GM23248 (cell line): ENCODE measurements at places on chromosomes 16 and 17.

GRCh38 chr17:48925991-48926342, 17.8 kb downstream of the UBE2Z start:
- DNase-seq = no peak

- peak; percentile 78 for DNase-seq
These were observed 22.8 kb upstream of the PVALEF start for GRCh38 chr17:81142301-81143199.

DNA sequence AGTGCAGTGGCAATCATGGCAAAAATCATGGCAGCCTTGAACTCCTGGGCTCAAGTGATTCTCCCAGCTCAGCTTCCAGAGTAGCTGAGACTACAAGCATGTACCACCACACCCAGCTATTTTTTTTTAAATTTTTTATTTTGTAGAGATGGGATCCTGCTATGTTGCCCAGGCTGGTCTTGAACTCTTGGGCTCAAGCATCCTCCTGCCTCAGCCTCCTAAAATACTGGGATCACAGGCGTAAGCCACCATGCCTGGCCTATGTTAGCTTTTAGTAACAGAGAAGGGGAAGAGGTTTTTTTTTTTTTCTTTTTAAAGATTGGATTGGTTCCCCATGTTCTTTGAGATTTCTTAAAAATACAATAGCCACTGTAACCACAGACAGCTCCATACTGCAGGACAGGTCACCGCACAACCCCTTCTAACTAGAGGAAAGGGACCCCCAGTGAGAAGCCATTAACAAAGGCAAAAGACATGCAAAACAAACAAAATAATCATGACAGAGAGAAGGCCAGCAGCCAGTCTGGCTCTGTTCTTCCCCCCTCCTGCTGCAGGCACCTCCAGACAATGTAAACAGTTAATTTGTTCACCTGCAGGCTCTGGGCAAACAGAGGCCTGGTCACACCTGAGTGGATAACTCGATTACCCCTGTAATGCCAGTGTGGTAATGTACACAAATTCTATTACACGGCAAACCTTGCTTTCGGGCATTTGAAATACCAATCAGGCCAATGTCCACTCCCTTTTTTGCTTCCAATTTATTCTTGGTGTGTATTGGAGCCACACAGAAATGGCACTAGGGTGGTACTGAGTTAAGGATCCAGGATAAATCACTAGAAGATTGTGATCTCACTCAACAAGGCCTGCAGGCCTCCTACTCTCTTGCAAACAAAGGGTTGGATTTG, 52.9 kb downstream of the SNX11 start:
- DNase-seq = no peak

- DNase-seq = peak; percentile 71
These were observed 96.3 kb downstream of the RAB11FIP4 start for GRCh38 chr17:31487648-31488263.

GRCh38 chr17:57548421-57549410, 196.4 kb downstream of the CCDC182 start:
- DNase-seq = no peak

- DNase-seq = no peak
These were observed 11.6 kb downstream of the ZFPM1 start for GRCh38 chr16:88464447-88465318.

DNA sequence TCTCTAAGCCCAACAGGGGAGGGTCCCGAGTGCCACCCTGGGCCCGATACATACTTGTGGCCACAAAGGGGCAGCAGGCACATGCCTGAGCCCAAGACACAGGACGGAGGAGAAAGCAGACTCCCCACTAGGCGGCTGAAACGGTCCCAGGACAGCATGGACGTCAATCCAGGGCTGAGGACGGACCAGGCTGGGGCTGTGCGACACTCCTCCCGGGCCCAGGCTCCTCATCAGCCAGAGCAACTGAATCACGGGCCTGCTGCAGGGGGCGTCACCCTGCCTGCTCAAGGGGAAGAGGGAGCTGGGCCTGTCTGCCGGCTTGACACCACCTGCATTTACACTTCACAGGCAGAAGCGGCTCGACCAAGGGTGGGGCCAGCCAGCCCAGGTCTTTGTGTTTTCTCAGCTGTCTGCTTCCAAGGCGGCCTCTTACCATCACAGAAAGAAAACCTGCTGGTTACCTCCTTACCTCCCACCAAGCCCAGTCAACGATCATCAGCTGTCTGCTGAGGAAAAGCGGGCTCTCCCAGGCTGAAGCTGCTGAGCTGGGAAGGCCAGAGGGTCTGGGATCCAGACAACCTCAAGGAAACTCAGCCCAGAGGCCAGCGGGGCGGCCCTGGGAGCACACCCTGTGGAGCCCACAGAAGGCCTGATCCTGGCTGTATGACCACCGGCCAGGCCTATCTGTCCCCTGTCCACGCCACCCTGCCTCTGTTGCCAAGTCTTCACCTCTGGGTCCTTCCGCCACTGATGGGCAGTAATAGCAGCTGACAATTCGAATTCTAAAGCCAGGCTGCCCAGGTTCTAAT, 26.4 kb downstream of the KIFC3 start:
- no peak for DNase-seq

DNA sequence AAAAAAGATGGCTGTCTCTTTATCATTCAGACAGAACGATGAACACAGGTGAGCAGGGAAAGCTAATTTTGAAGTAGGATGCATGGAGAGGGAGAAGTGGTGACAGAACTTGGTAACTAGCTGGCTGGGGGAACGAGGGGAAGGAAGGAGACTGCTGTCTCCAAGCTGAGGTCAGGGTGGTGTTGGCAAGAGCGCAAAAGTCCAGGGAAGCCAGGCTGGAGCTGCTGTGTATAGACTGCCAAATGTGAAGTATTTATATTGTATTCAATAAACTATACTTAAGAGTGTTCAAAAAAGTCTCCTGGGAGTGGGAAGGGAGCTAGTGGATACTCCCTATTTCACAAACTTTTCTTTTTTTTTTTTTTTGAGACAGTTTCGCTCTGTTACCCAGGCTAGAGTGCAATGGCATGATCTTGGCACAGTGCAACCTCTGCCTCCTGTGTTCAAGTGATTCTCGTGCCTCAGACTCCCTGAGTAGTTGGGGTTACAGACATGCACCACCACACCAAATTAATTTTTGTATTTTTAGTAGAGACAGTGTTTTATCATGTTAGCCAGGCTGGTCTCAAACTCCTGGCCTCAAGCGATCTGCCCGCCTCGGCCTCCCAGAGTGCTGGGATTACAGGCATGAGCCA, 8.2 kb downstream of the TMEM106A start:
- DNase-seq = no peak

- peak; percentile 48 for DNase-seq
These were observed 10.8 kb downstream of the CASKIN2 start for GRCh38 chr17:75504347-75505151.

- DNase-seq = no peak
These were observed 56.3 kb downstream of the COX10 start for GRCh38 chr17:14125518-14126137.

DNA sequence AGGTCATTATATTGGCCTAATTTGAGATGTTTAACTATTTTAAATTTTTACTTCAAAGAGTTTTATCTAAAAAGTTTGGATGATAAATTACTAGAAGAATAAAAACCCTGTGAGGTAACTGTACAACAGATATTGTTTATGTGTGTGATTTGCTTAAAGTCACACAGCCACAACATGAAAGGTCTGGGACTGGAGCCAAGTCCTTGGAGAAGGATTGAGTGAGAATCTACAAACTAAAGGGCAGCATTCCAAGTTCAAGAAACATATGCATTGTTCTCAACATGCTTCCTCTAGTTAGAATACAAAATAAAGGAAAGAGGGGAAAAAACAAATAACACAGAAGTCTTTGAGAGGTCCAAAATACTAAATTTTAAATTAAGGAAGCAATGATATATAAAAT, 131.5 kb upstream of the MON1B start:
- DNase-seq = no peak

GRCh38 chr16:50841081-50841886, 99.4 kb downstream of the CYLD start:
- DNase-seq = peak; percentile 13

DNA sequence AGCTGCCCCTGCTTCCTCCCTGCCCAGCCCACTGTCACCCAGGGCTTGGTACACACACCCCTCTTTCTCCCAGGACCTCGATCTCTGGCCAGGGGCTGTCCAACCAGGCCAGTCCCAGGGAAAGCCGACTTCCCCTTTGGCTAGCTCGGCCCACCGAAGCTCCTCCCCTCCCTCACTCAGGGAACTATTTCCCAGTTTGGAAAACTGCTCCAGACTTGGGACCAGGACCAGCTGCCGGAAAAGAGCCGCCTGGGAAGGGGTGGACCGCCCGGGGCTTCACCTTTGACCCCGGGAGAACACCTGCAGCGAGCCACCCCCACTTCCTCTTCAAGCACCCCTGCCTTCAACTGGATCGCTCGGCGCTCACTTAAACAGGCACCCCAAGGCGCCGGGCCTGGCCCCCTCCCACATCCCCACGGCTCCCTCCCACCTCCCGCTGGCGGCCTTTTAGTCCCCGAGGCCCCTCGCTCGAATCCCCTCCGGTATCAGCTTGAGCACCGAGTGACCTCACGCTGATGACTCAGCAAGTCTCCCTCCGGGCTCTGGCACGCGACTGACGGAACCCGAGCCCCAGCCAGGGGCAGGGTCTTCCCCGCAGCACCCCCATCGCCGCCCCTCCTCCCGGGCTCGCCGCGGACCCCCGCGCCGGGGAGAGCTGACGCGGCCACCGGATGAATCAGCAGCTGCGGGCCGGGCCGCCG, 934 bp downstream of the MAFG start:
- peak; percentile 88 for DNase-seq

DNA sequence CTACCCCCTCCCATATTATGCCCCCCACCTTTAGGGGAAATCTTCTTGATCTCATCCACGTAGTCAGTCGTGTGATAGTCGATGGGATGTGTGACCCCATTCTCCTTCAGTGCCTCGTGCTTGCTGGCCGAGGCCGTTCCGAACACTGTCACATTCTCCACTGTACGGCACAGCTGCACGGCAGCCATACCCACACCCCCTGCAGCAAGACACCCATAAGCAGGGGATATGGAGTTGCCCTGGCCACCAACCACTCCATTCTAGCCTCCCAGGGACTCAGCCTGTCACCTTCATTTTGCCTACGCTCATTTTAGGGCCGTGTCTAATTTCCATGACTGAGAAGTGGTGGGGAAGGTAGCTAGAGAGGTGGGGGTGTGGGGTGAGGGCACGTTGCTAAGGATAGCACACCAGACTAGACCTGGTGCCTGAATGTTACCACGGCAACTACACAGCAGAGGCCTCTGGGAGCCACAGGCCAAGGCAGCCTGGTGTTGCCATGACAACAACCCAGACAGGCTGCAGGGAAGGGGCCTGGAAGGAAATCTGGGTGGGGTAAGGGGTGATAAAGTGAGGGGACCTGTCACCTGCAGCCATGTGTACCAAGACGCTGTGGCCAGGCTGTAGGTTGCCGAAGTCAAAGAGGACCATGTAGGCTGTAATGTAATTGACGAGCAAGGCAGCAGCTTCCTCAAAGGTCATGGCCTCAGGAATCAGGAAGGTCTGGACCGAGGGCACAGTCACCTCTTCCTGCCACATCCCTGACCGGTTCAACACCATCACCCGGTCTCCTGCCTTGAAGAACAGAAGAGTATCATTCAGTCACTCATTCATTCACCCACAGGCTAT, 4.0 kb downstream of the VAT1 start:
- DNase-seq = no peak

GRCh38 chr17:74690409-74690825, 22.3 kb downstream of the CD300LF start:
- no peak for DNase-seq

DNA sequence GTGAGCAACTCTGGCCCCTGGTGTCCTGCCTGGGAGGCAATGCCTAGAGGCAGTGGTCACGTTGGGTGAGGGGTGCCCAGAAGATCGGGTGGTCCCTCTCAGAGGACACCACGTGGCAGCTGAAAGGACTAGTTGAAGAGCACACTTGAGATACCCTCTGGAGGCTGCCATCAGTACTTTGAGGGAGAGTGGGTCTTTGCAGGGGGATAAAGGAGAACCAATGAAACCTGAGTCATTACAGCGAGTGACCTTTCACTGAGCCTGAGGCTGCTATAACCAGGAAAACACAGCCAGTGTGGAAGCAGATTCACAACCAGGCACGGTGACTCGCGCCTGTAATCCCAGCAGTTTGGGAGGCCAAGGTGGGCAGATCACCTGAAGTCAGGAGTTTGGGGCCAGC, 18.9 kb downstream of the CA4 start:
- no peak for DNase-seq

DNA sequence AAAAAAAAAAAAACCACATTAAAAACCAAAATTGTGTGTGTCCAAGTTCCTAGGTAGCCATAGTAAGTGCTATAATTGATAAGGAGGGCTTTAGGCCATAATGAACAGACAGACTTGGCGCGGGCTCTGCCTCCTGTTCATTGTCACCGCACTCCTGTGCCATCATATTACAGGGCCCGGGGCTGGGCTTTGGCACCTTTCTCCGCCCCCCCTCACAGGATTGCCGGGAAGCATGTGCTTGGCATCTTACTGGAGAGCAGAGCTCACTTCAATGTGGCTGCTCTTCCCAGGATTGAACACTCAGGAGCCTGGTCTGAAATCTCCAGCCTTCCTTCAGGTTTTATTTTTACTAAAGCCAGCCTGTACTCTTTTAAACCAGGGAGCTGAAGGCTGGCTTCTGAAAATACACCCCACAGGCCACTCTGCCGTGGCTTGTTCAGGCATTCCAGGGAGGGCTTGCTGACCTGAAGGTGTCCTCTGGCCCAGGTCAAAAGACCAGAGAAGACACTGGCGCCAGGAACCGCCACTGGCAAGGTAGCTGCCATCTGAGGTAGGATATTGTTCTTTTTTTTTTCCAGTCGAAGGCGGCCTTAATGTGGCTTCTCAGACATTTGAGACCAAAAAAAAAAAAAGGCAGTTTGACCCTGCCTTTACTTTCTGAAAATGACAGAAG, 39.3 kb downstream of the DHRS7B start:
- peak; percentile 35 for DNase-seq

- DNase-seq = no peak
These were observed 8.1 kb downstream of the SLC43A2 start for GRCh38 chr17:1620486-1620885.

DNA sequence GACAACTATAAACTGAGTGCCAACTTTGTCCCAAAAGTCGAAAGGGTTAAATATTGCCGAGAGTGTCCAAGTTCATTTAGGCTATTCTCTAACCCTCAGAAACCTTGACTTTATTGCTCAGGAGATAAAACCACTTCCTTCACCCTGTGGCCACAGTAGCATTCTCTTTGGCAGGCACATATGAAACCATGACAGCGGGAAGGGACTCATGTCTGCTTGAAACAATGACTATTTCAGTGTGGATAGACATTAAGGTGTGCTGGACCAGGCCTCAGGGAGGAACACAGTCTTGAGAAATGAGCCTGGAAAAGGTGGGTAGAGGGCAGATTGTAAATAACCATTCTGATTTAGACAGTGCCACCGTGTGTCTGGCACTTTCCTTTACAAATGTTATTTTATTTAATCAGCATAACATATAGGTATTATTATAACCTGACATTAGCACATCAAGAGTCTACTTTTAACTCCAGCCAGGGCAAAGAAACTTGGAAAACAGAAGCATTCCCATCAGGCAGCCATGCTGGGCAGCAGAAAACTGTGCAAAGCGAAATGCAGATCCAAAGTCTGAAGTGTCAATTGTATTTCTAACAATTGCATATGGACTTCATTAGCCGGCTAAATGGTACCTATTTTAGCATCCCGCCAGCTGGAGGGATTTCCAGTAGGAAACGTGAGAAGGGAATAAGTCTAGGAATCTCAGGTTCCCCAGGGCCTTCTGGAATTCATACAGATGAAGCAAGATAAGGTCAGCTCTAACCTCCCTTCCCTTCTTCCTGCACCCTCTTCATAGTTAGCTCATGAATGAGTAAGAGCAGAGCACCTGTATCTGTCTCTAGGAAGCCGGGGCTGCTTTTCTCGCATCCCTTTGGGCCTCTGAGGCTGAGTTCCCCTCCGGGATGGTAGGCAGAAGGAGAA, 212.8 kb upstream of the ELAC2 start:
- peak; percentile 18 for DNase-seq

- DNase-seq = peak; percentile 76
These were observed 2.7 kb downstream of the MPRIP start for GRCh38 chr17:17044846-17045561.
